ENCODE measurements at places on chromosomes 1 and 21.

DNA sequence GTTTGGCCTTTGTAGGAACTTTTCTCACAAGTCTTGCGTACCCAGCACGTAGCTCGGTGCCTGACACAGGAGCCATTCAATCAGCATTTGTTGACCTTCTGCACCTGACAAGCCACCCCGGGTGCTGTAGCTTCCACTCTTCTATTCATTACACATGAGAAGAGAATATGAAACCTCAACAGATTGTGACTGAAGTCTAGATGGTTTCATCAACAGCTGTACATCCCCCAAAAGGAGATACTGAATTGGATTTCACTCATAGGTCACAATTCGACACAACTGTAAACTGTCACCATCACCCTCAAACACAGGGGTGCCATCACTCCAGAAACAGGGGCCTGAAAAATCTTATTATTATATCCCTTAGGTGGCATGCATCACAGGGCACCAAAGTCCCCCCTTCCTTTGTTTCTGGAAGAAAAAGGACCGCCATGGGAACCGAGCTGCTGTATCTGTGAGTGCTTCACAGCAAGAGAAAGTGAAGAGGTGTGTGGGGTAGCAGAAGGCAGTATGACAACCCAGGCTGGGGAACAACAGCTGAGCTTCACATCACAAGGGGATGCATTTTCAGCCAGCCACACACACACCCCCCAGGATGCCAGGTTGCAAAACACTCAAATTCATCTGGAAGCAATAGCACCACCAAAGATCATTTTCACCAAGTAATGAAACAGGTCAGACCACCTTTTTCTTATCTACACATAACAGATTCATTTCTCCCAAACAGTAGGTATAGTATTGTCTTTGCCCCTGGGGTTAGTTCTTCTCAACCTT is 225.7 kb downstream of the TOMM20 start:
- no peak for DNase-seq

DNA sequence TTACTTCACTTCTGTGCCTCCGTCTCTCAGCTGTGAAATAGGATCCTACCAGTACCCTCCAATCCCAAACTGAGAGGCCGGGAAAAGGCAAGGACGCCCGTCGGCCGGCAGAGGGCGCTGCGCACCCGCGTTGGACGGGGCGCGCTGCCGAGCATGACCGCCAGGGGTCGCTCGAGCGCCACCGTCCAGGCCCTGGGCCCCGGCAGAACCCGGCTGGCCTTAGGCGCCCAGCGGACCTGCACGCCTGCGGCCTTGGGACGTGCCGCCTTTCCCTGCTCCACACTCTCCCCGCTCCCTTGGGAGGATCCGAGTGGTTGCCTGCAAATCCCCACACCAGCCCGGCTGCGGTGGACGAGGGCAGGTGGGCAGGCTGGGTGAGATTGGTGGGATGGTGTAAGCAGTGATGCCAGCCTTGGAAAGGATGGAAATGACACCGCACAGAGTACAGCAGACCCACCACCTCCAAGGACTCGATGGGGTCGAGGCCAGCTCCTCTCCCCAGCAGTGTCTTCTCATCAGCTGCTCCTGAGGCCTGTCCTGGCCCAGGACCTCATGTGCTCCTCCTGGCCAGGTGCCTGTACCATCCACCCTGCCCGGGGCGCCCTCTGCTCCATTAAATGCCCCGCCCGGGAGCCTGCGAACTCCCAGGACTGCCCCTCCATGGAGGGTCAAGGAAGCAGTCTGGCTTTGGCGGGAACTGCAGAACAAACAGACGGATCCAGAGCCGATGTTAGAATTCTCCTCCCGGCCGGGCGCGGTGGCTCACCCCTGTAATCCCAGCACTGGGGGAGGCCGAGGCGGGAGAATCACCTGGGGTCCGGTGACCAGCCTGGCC is 47.4 kb upstream of the LBR start:
- DNase-seq, result peak; percentile 64

GRCh38 chr1:60973668-60974067 is 108.7 kb upstream of the NFIA start:
- DNase-seq, result no peak

DNA sequence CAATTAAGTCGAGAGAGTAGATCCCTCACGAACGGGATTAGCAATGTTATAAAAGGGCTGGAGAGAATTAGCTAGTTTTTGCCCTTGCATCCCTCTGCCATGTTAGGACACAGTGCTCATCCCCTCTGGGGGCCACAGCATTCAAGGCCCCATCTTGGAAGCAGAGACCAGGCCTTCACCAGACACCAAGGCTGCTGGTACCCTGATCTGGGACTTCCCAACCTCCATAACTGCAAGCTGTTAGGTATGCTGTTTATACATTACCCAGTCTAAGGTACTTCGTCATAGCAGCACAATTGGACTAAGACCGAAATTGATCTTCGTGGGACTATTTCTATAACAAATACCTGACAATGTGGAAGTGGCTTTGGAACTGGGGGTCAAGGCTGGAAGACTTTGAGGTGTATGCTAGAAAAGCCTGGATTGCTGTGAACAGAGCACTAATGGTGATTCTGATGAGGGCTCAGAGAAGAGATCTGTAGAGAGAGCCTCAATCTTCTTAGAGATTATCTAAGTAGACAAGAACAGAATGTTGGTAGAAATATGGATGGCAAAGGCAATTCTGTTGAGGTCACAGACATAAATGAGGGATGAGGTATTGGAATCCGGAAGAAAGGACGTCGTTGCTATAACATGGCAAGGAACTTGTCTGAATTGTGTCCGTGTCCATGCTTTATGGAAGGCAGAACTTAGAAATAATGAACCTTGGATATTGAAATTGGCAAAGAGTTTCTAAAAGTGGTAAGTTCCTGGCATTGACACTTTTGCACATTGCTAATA is 83.8 kb upstream of the KIF26B start:
- no peak for DNase-seq

- DNase-seq, result no peak
Observed at GRCh38 chr1:221418346-221418745, 323.5 kb downstream of the DUSP10 start.

DNA sequence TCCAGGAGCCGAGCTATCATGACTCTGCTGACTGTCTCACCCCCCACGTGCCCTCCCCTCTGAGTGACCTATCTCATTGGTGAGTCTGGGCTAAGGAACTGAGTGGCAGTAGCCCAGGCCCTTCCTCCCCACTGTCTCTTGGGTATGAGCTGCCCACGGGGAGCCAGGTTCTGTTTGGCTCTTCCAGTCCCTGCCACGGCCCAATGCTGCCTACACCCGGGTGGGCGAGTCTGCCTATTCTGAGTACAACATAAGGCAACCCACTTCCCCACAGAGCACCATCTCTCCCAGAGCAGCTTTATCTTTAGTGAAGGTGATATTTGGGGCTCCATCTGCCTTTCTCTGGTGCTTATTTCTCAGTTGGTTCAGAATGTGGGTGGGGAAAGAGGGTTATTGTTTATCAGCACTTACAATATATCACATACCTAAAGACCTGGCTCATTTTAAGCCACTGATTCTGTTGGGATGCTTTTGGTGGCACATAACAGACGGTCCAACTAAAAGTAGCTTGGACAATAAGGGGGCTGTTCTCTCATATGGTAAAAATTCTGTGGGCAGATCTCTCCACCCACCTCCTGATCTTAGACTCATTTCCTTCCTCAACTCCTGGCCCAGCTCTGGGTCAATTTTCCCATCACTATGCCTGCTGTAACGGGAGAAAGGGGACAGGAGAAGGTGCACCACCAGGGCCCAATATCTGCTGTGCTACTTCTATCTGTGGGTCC is 27.7 kb upstream of the VWA5B1 start:
- DNase-seq, result no peak

- no peak for DNase-seq
Observed at GRCh38 chr1:117820096-117820495, 109.3 kb downstream of the GDAP2 start.

DNA sequence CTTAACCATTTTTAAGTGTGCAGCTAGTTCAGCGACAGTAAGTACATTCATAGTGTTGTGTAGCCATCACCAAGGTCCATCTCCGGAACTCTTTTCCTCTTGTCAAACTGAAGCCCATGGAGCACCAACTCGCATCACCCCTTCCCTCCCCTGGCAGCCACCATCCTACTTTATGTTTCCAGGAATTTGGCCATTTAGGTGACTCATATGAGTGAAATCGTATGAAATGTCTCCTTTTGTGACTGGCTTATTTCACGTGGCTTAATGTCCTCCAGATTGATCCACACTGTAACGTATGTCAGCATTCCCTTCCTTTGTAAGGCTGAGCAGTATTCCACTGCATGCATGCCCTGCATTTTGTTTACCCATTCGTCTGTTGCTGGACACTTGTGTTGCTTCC is 2.5 kb downstream of the COL6A2 start:
- DNase-seq, result no peak

GRCh38 chr1:41726899-41727748 is 191.6 kb downstream of the HIVEP3 start:
- no peak for DNase-seq

GRCh38 chr1:6958407-6959030 is 173.3 kb downstream of the CAMTA1 start:
- DNase-seq, result no peak

DNA sequence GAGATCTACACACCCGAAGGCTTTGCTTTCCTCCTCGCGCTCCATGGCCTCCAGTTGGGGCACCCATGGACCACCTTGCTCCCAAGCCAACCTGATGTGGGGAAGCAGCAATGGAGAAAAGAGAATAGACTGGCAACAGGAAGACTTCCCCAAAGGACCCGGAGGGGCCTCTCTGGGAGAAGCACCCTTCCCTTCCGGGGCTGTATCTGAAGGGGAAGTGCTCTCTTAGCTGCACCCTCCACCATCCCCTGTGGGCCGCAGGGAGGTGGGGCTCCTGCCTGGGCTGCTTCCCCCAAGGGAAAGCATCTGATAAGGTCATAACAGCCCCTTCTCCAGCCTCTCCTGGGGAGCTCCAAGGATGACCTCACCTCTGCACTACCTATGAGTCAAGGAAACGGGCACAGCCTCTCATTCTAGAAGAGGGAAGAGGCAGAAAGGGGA is 100.2 kb downstream of the RIPK4 start:
- no peak for DNase-seq

DNA sequence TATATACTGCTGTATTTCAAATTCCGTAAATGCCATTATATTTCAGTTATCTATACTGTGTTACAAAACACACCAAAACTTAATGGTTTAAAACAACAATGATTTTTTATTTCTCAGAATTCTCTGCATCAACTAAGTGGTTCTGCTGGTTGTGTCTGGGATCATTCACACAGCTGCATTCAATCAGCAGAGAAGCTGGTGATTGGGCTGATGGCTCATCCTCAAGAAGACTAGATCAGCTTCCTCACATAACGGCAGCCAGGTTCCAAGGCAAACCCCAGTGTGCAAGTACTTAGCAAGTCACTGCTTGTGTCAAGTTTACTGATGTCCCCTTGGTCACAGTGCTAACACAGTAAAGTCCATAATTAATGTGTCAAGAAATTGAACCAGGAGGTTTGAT is 86.3 kb upstream of the VANGL1 start:
- DNase-seq, result no peak

- DNase-seq, result no peak
Observed at GRCh38 chr1:45973121-45973520, 159.3 kb downstream of the PIK3R3 start.

DNA sequence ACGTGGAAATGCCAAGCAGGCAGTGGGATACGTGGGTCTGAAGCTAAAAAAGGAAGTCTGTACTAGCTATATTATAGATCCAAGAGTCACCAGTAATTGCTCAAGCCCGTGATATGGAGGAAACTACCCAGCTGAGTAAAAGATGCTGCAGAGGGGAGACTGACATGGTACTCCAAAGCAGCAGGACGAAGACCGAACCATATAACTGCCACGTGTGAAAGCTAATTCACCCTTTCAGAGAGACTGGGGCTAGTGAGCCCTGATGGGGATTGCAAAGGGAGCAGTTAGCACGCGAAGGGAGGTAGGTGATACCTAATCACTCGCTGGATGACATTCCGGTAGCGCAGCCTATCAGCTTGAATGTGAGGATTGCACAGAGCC is 316 bp downstream of the AP4B1 start:
- no peak for DNase-seq

DNA sequence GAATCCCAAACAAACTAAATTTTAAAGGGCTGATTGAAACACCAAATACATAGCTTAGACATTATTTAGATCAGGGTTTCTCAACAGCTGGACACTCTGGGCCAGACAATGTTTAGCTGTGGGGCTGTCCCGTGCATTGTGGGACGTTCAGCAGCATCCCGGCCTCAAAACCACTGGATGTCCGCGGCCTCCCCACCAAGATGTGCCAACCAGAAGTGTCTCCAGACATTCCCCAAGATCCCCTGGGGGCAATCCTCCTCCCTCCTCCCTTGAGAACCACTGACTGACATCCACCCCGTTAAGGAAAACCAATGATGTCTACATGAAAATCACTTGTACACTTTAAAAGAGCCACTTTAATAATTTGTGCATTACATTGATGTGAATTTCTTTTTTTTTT is 38.4 kb downstream of the CLSTN1 start:
- no peak for DNase-seq

DNA sequence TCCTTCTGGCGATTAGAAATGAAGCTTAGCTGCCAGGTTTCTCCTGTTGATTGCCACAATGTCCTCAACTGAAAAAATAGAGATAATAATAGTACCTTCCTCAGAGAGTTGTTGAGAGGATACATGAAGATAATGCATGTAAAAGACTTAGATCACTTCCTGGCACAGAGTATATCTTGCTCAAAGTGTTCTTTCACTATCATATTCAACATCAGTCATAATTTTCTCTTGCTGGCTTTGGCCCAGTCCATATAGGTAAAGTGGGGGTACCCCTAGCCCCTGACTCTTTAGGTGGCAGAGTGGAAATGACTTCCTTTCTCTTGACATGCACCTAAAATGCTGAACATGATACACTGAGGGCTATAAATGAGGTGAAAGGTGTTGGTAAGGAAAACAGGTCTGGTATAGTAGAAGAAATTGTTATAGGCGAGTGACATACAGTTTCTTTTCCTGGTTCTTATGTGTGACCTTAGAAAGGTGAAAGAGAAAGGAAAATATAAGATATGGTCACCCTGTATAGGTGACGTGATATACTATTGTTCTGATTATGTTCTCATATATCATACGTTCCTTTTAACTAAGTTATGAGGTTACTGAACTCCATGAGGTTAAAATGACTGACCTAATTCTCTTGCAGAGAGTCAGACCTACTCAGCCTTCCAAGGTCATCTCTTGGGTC is 209.9 kb upstream of the DEPDC1 start:
- no peak for DNase-seq

DNA sequence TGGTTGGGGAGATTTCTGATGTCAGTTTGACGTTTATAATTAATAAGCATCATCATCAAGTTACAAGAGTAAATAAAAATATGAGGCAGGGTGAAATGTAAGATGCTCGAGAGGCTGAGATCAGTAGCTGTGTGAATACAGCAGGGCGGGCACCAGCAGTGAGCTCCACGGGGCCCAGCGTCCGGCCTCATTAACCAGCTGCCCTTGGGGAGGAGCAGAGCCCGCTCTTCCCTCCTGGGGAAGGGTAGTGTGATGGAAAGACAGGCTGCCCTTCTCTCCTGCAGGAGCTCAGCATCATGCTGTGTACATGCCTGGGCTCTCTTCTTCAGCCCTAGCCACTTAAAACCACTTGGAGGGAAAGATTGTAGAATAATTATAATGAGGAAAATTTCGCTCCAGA is 23.4 kb downstream of the PDE9A start:
- no peak for DNase-seq
